T-helper 17 cell (primary cell): ENCODE measurements at places on chromosomes 16 and 17. TPM values are rescaled to one million over a fixed set of nuclear protein-coding genes. Genes with fewer than 3 reads are reported as not detected.

DNA sequence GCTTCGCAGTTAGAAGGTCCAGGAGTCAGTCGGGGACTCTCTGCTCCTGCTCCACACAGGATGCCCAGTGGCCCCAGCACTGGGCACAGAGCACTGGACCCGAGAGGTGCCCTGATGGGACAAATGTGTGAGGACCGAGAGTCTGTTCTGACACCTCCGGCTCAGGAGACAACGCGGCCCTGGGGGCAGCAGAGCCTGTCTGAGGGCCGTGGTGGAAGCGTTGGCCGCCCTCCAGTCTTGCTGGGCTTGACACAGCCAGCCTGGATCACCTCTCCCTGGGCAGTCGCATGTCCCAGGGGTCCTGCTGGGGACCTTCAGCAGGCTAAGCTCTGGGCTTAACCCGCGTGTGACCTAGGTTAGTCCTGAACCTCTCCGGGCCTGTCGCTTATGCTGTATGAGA lies 23.1 kb downstream of the LGALS9 start:
- H3K4me3 ChIP-seq = no peak overlapping the region
- no peak for DNase-seq
- peak overlapping the region; percentile 81 for H3K27ac ChIP-seq
- peaks cover 8% of the 10 kb centered on the region for H3K4me1 ChIP-seq

The CIBAR2 gene
- not detected for total RNA-seq

- no peak overlapping the region for H3K4me3 ChIP-seq
- peaks cover 14% of the 10 kb centered on the region for H3K36me3 ChIP-seq
- no peak for DNase-seq
- peaks cover 13% of the 10 kb centered on the region for H3K4me1 ChIP-seq
Observed at GRCh38 chr16:70568601-70569237, 45.1 kb downstream of the SF3B3 start.

DNA sequence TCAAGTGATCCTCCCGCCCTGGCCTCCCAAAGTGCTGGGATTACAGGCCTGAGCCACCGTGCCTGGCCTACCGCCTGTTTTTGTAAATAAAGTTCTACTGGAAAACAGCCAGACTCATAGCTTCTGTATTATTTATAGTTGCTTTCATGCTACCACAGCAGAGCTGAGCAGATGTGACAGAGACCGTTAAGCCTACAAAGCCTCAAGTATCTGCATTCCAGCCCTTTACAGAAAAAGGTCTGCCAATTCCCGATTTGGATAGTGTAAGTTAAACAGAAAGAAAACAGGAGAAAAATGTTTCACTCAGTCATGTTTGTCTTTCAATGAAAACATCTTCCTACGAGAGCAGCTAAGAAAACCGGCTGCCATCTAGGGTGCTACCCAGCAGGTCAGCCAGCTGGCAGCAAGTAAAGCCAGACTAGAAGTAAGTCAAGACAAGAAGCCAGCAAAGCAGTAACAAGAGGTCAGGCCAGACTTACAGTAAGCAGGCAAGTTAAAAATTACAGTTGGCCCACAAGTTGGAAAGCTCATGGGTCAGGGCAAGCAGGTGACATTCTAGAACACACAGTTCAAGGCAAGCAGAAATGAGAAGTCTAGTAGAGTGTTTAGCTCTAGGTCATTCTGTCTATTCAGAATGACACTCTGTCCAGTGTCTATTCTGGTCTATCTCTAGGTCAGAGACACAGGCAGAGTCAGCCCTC lies 17.7 kb downstream of the NCBP3 start:
- H3K4me1 ChIP-seq = peaks cover 3% of the 10 kb centered on the region
- no peaks in the 10 kb centered on the region for H3K27me3 ChIP-seq
- no peak overlapping the region for H3K27ac ChIP-seq
- no peak overlapping the region for H3K4me3 ChIP-seq
- H3K36me3 ChIP-seq = no peaks in the 10 kb centered on the region

- no peak for DNase-seq
- peak overlapping the region; percentile 66 for H3K4me3 ChIP-seq
- peaks cover 2% of the 10 kb centered on the region for H3K36me3 ChIP-seq
- H3K4me1 ChIP-seq = peaks cover 52% of the 10 kb centered on the region
- H3K27me3 ChIP-seq = no peaks in the 10 kb centered on the region
Observed at GRCh38 chr17:29726715-29727252, 104.1 kb upstream of the CORO6 start.

GRCh38 chr17:80720610-80721577 lies 176.3 kb downstream of the RPTOR start:
- no peaks in the 10 kb centered on the region for H3K27me3 ChIP-seq
- peaks cover 4% of the 10 kb centered on the region for H3K36me3 ChIP-seq
- DNase-seq = peak; percentile 24
- H3K4me1 ChIP-seq = peaks cover 31% of the 10 kb centered on the region
- H3K27ac ChIP-seq = peak overlapping the region; percentile 90
- peak overlapping the region; percentile 80 for H3K4me3 ChIP-seq

GRCh38 chr16:85751698-85752501 lies 1.0 kb upstream of the C16orf74 start:
- DNase-seq = no peak
- H3K4me1 ChIP-seq = peaks cover 3% of the 10 kb centered on the region
- H3K36me3 ChIP-seq = peaks cover 3% of the 10 kb centered on the region
- peaks cover 49% of the 10 kb centered on the region for H3K27me3 ChIP-seq
- H3K4me3 ChIP-seq = peak overlapping the region; percentile 41
- H3K27ac ChIP-seq = no peak overlapping the region

GRCh38 chr16:68776821-68777485 lies 39.9 kb downstream of the CDH1 start:
- no peak for DNase-seq
- H3K36me3 ChIP-seq = no peaks in the 10 kb centered on the region
- H3K27me3 ChIP-seq = no peaks in the 10 kb centered on the region
- H3K4me3 ChIP-seq = no peak overlapping the region
- no peaks in the 10 kb centered on the region for H3K4me1 ChIP-seq

GRCh38 chr16:24775455-24775854 lies 46.0 kb downstream of the TNRC6A start:
- H3K4me1 ChIP-seq = peaks cover 34% of the 10 kb centered on the region
- H3K27me3 ChIP-seq = no peaks in the 10 kb centered on the region
- peaks cover 11% of the 10 kb centered on the region for H3K36me3 ChIP-seq
- H3K27ac ChIP-seq = peak overlapping the region; percentile 84
- DNase-seq = no peak

The SHMT1 gene
- 9.8 TPM for total RNA-seq

GRCh38 chr17:32584792-32585191 lies 98.0 kb downstream of the CDK5R1 start:
- H3K27ac ChIP-seq = no peak overlapping the region
- no peaks in the 10 kb centered on the region for H3K27me3 ChIP-seq
- no peak overlapping the region for H3K4me3 ChIP-seq
- H3K36me3 ChIP-seq = no peaks in the 10 kb centered on the region
- H3K4me1 ChIP-seq = no peaks in the 10 kb centered on the region

The KRT33A gene
- total RNA-seq = not detected

- peak; percentile 77 for DNase-seq
- H3K27me3 ChIP-seq = peaks cover 26% of the 10 kb centered on the region
- peaks cover 8% of the 10 kb centered on the region for H3K4me1 ChIP-seq
- no peak overlapping the region for H3K4me3 ChIP-seq
- peaks cover 7% of the 10 kb centered on the region for H3K36me3 ChIP-seq
Observed at GRCh38 chr17:8997994-8998628, 23.2 kb upstream of the NTN1 start.

The NOS2 gene
- not detected for total RNA-seq

The KRTAP4-12 gene
- not detected for total RNA-seq

The UTS2R gene
- not detected for total RNA-seq

GRCh38 chr17:75570772-75571171 lies 16.8 kb upstream of the MYO15B start:
- peaks cover 2% of the 10 kb centered on the region for H3K36me3 ChIP-seq
- H3K27ac ChIP-seq = no peak overlapping the region
- no peak overlapping the region for H3K4me3 ChIP-seq
- H3K4me1 ChIP-seq = peaks cover 9% of the 10 kb centered on the region
- no peaks in the 10 kb centered on the region for H3K27me3 ChIP-seq

GRCh38 chr16:25692351-25692741 lies 587 bp downstream of the HS3ST4 start:
- no peak for DNase-seq
- H3K36me3 ChIP-seq = no peaks in the 10 kb centered on the region
- no peak overlapping the region for H3K27ac ChIP-seq
- peaks cover 10% of the 10 kb centered on the region for H3K4me1 ChIP-seq
- H3K4me3 ChIP-seq = no peak overlapping the region

The SLC52A1 gene
- total RNA-seq = 0.12 TPM

DNA sequence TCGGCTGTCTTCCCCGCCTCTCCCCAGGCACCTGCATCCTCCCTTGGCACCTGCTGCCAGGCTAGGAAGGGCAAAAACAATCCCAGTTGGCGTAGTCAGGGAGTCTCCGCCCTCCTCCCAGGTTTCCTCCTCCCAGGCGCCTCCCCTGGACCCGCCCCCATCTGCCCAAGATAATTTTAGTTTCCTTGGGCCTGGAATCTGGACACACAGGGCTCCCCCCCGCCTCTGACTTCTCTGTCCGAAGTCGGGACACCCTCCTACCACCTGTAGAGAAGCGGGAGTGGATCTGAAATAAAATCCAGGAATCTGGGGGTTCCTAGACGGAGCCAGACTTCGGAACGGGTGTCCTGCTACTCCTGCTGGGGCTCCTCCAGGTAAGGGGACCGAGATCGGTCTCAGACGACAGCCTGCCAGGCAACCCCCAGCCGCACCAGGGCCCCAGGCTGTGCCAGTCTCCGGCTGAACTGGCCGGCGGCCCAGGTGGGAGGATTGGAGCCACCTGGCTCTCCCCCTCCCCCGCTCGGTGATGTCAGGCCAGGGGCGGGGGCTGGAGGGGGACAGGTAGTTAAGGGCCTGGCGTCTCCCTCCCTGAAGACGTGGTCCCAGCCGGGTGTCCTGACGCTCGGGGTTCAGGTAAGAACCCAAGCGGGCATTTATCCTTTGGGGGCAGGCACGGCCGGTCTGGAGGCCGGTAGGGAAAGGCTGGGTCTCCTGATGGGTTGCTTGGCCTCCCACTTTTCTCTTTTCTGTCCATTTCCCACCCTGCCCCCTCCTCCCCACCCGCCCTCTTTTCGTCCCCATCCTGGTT lies at the start of gene GRB7:
Gene GRB7, plus strand, starts transcription at position 179 of the 808 bp plus-strand sequence. CDS start 4,364 bp downstream, outside the sequence.
- H3K4me1 ChIP-seq = peaks cover 10% of the 10 kb centered on the region
- H3K27me3 ChIP-seq = peaks cover 24% of the 10 kb centered on the region
- H3K36me3 ChIP-seq = peaks cover 6% of the 10 kb centered on the region
- H3K4me3 ChIP-seq = peak within 1 kb of the TSS; percentile 91
- H3K27ac ChIP-seq = peak within 1 kb of the TSS; percentile 78

DNA sequence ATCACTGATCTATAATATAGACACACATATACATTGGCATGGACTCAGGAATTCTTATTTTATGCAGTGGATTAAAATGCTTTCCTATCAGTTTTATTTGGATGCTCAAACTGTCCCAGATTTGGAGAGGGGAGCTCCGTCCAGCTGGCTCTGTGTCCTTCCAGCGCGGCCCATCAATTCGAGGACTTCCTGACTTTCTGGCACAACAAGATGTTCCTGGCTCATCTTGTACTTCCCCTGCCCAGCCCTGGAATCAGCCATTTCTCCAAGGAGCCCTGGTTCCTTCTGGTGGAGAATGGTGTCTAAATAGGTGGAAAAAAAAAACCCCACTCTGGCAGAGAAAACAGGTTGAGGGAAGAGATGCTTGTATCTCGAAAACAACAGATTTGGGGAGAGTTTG lies 94.5 kb downstream of the CRISPLD2 start:
- no peak for DNase-seq
- no peak overlapping the region for H3K4me3 ChIP-seq
- peaks cover 67% of the 10 kb centered on the region for H3K27me3 ChIP-seq
- peaks cover 11% of the 10 kb centered on the region for H3K4me1 ChIP-seq

The PRDM7 gene
- total RNA-seq = not detected

DNA sequence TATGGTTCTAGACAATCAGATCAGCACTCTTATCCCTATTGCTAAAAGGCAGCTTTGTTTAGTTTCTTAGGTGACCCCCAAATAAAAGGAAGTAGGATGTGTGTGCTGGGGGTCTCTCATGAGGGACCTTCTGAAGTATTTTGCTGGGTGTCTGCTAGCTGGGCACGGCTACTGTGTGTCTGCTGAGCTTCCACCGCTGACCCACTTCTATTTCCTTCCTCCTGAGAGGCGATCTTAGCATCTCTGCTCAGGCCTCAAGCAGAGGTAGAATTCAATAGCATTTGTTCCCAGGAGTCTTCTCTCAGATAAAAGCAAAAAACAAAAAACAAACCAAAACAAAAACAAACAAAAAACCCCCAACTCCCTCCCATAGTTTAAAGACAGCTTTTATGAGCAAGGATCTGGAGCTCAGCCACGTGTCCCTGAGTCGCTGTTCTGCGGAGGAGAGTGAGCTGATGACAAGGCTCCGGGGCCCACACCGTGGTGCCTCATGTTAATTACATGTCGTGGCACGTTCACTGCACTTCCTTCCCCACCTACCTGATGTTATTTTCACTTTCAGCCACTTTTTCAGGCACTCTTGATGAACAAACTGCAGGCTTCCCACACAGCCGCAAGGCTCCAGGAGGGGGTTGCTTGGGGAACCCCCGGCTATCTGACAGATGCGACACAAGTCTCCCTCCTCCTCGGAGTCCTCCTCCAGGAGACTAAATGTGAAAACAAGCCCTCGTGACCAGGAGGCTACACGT lies 83.5 kb downstream of the MARCHF10 start:
- DNase-seq = peak; percentile 53
- peaks cover 33% of the 10 kb centered on the region for H3K4me1 ChIP-seq
- H3K36me3 ChIP-seq = peaks cover 5% of the 10 kb centered on the region
- H3K27me3 ChIP-seq = no peaks in the 10 kb centered on the region

GRCh38 chr17:7222972-7223292 lies 3.2 kb downstream of the ACADVL start:
- no peaks in the 10 kb centered on the region for H3K27me3 ChIP-seq
- no peak overlapping the region for H3K4me3 ChIP-seq
- no peak for DNase-seq
- H3K36me3 ChIP-seq = peaks cover 3% of the 10 kb centered on the region
- H3K4me1 ChIP-seq = peaks cover 24% of the 10 kb centered on the region

- H3K36me3 ChIP-seq = no peaks in the 10 kb centered on the region
- no peaks in the 10 kb centered on the region for H3K27me3 ChIP-seq
- H3K4me3 ChIP-seq = no peak overlapping the region
- peaks cover 5% of the 10 kb centered on the region for H3K4me1 ChIP-seq
Observed at GRCh38 chr16:658679-659571, 9.0 kb upstream of the RHOT2 start.

- DNase-seq = no peak
- H3K27me3 ChIP-seq = peaks cover 12% of the 10 kb centered on the region
Observed at GRCh38 chr16:67370661-67371060, 22.6 kb downstream of the TPPP3 start.

GRCh38 chr17:76204277-76204676 lies 36.0 kb downstream of the RNF157 start:
- H3K27ac ChIP-seq = no peak overlapping the region
- H3K27me3 ChIP-seq = no peaks in the 10 kb centered on the region
- peaks cover 46% of the 10 kb centered on the region for H3K4me1 ChIP-seq
- no peak overlapping the region for H3K4me3 ChIP-seq
- DNase-seq = no peak
- peaks cover 7% of the 10 kb centered on the region for H3K36me3 ChIP-seq

The TBC1D10B gene
- total RNA-seq = 28.8 TPM

- peak; percentile 56 for DNase-seq
- no peak overlapping the region for H3K4me3 ChIP-seq
- no peaks in the 10 kb centered on the region for H3K36me3 ChIP-seq
Observed at GRCh38 chr16:4330277-4330874, 14.5 kb downstream of the GLIS2 start.
